ENCODE measurements at places on chromosomes 16 and 17. TPM values are rescaled to one million over a fixed set of nuclear protein-coding genes. Genes with fewer than 3 reads are reported as not detected.

HOXB3 gene
- 0.22 TPM for total RNA-seq

OR1F1 gene
- not detected for total RNA-seq

CCDC78 gene
- total RNA-seq, result 1.1 TPM

CDK12 gene
- total RNA-seq, result 41.4 TPM

GP1BA gene
- under 0.01 TPM for total RNA-seq

TPPP3 gene
- 1.1 TPM for total RNA-seq

IFI35 gene
- 23.9 TPM for total RNA-seq

CDK5R1 gene
- 1.6 TPM for total RNA-seq

CFAP119 gene
- 4.9 TPM for total RNA-seq

FNDC8 gene
- not detected for total RNA-seq

PDXDC1 gene
- total RNA-seq, result 108 TPM

SGCA gene
- 5.5 TPM for total RNA-seq

COPZ2 gene
- 35.1 TPM for total RNA-seq

KRT32 gene
- total RNA-seq, result not detected

CEP295NL gene
- 3.0 TPM for total RNA-seq

All from placental pericyte (primary cell).